ENCODE measurements at places on chromosomes 12 and 14.

DNA sequence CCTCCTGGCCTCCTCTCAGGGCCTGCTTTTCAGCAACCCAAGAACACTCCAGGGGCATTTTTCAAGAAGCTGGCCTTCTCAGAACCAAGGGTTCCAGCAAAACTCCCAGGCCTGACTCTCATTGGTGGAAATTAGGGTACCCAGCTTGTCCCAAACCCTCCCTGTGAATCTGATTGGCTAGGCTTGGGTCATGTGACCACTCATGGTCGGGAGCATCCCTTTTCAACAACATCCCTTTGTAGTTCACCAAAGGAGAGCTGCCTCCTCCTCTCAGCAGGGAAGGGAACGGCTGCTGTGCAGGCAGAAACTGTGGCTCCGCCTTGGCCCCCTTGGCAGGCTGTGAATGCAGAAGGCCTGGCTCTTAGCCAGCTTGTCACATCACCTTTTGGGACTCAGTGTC is 94.5 kb downstream of the AACS start:
- no peak for DNase-seq

GRCh38 chr12:45725631-45726602 is 3.6 kb upstream of the ARID2 start:
- no peak for DNase-seq

GRCh38 chr12:131058700-131059099 is 105.0 kb downstream of the ADGRD1 start:
- DNase-seq = no peak

- DNase-seq = no peak
Observed at GRCh38 chr12:54879579-54879978, 25.3 kb downstream of the MUCL1 start.

DNA sequence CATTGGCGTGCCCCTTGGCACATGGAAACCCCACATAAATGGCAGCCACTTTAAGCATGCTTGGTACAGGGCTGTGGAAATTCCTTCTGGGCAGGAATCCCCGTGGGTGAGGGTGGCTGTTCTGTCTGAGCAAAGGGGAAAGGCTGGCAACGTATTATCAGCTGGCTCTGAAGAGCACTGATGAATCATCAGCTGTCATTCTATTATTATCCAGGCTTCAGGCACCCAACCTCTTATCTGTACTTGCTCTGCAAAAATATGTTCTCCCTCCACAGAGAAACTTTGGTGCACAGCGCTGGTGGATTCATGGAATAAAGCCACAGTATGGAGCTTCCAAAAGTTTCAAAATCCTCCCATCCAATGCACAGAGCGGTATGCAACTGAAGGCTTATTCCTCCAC is 167.1 kb downstream of the TBX5 start:
- no peak for DNase-seq

- DNase-seq = peak; percentile 20
Observed at GRCh38 chr12:117857632-117858612, 110.9 kb downstream of the KSR2 start.
